ENCODE measurements at places on chromosomes 3 and 15. TPM values are rescaled to one million over a fixed set of nuclear protein-coding genes. Genes with fewer than 3 reads are reported as not detected.

DNA sequence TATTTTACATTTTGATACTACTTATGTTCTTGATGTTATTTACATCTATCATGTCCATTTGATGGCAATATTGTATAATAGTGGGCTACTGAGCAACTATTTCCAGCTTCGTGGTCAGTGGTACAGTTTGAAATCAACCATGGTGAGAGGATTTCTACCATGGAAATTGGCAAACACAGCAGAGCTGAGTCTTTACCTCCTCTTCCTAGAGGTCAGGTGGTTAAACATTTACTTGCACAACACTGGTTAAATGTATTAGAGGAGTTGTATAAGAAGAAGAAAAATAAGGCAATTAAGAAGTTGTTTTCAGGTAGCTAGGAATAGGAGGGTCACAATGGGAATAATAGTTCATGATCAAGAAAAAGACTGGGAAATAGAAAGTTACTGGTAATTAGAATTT is 7.2 kb upstream of the PPM1L start:
- no peak overlapping the region for H3K27ac ChIP-seq
- DNase-seq, result no peak
- H3K4me3 ChIP-seq, result no peak overlapping the region
- H3K27me3 ChIP-seq, result peaks cover 8% of the 10 kb centered on the region

- H3K36me3 ChIP-seq, result peaks cover 30% of the 10 kb centered on the region
- H3K27me3 ChIP-seq, result no peaks in the 10 kb centered on the region
Observed at GRCh38 chr15:40754574-40754882, 526 bp downstream of the RMDN3 start.

DNA sequence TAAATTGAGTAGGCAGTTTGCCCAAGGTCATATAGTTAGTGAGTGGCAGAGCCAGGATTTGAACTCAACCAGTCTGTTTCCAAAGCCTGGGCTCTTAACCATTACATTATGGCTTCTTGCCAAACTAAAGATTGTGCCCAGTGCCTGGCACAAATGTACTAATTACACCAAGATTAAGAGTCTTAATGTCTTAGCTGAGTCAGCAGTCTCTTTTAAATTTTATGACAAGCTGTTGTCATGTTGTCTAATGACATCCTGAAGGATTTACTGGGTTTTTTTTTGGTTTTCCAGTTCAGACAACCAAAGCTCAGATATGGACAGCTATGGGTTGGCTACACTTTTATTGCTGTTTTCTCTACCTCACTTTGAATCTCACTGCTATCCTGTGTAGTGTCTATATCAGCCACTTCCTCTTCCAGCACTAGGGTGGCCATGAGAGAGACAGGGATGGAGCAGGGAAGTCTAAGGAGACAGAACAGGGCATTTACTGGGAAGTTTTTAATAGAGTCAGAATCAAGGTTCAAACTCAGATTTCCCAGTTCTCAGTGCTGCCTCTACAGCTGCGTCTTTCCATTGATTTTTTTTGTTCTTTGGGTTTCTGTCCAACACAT is 10.5 kb downstream of the FBXL2 start:
- no peak for DNase-seq
- peaks cover 34% of the 10 kb centered on the region for H3K27me3 ChIP-seq

DNA sequence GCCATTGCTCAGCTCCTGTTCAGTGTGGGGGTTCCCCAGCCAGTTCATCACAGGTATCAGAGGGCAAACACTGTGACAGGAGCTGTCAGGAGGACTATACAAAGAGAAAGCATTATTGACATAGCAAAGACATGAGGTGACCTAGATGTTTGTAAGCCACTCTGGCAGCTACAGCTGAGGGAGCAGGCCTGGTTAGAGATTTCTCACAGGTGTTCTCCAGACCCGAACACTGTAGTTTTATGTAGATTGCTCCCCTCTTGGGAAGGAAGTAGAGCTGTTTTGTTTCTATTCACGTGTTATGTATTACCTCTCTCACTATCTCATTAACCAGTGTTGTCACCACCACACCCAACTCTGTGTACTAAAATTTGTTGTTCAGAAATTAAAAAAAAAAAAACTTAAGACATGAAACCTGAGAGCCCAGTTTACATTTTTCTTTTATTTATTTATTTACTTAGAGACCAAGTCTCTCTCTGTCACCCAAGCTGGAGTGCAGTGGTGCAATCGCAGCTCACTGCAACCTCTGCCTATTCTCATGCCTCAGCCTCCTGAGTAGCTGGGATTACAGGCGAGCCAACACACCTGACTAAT is 123.7 kb downstream of the RBPMS2 start:
- peak overlapping the region; percentile 38 for H3K4me3 ChIP-seq
- H3K36me3 ChIP-seq, result no peaks in the 10 kb centered on the region
- H3K27me3 ChIP-seq, result no peaks in the 10 kb centered on the region
- H3K4me1 ChIP-seq, result peaks cover 13% of the 10 kb centered on the region
- no peak for DNase-seq

Gene NIT2
- 55.6 TPM for total RNA-seq

Gene SPINK8
- not detected for total RNA-seq

Gene SERPINI2
- total RNA-seq, result not detected

GRCh38 chr15:67836477-67836876 is 3.4 kb downstream of the RNU6-1 start:
- peak; percentile 40 for DNase-seq
- peaks cover 40% of the 10 kb centered on the region for H3K27me3 ChIP-seq
- H3K27ac ChIP-seq, result peak overlapping the region; percentile 35
- H3K36me3 ChIP-seq, result peaks cover 10% of the 10 kb centered on the region

Gene GRK7
- total RNA-seq, result not detected

DNA sequence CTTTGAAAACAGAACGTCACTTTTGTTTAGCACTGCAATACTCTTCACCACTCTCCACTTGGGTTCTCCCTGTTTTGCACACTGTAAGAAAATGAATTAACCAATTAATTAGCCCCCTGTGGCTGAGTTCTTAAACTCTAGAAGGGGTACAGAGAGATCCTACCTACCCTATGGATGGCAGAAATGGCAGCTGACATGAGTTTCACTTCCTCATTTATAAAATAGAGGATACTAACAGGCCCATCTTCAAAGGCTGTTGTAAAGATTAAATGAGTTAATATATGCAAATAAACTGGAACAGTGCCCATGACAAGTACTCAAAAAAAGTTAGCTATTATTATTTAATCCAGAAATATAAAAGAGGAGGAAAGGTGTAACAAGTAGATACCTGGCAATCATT is 36.9 kb downstream of the SUCLG2 start:
- H3K27ac ChIP-seq, result no peak overlapping the region
- no peak overlapping the region for H3K4me3 ChIP-seq
- peaks cover 12% of the 10 kb centered on the region for H3K4me1 ChIP-seq

Gene RTP4
- total RNA-seq, result 9.0 TPM

Measured in activated B cell treated with CpG ODN at 0.5 μM for 24 hours (primary cell).